Caco-2 (cell line): ENCODE measurements at places on chromosomes 4 and X.

DNA sequence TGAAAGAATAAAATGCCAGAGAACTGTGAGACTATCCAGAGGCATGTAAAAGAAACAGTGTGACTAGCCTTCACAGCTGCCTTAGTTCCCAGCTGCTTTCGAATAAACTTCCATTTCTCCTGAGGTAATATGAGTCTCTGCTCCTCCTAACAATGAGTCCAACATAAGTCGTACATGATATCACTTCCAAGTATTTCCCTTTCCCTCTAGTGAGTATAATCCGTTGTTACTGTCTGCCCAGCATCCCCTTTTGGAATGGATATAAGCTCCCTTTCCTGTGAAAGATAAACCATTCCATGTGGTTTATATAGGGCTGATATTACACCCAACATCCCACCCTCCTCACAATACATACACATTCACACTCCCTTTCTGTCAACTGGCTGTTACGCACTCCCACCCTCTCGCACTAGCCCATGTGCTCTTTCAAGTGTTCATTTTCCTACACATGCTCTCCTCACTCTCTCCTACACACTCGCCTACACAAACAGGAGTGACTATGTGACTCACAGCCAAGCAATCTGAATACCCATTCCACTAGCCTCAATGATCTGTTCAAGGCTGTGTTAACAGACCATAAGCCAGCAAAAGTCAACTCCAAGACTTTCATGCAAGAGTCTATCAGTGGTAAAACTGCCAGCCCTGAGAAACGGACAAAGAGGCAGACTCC is 5.0 kb downstream of the NAF1 start:
- H3K27me3 ChIP-seq: no peaks in the 10 kb centered on the region
- H3K4me1 ChIP-seq: no peaks in the 10 kb centered on the region
- H3K27ac ChIP-seq: peak overlapping the region; percentile 7
- no peak for DNase-seq
- no peaks in the 10 kb centered on the region for H3K36me3 ChIP-seq

DNA sequence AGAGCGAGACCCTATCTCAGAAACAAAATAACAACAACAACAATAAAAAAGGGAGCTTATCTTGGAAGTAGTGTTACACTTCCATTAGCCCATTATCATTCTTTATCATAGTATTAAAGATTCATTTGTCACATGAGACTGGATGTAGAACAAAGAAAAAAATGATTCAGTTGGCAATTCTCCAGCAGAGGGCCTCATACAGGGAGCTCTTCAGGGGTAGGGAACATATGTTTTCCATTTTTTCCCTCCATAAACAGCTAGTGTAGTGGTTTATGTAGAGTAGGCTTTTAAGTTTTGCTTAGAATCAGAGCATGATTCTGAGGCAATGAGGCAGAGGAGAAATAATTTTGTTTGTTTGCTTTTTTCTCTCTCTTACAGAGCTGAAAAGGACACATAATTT is 5.8 kb downstream of the CPE start:
- no peaks in the 10 kb centered on the region for H3K4me1 ChIP-seq
- H3K4me3 ChIP-seq: no peak overlapping the region
- H3K36me3 ChIP-seq: no peaks in the 10 kb centered on the region; the same call in 1 of the 2 replicates
- H3K27me3 ChIP-seq: no peaks in the 10 kb centered on the region
- no peak for DNase-seq
- H3K27ac ChIP-seq: no peak overlapping the region

- no peaks in the 10 kb centered on the region for H3K36me3 ChIP-seq
- H3K27me3 ChIP-seq: no peaks in the 10 kb centered on the region
- H3K4me1 ChIP-seq: no peaks in the 10 kb centered on the region
- no peak for DNase-seq
- H3K27ac ChIP-seq: no peak overlapping the region
Measured at GRCh38 chr4:146634825-146635224, 3.9 kb upstream of the POU4F2 start.

GRCh38 chr4:7981738-7982394 is 42.2 kb upstream of the AFAP1 start:
- no peaks in the 10 kb centered on the region for H3K27me3 ChIP-seq
- no peak overlapping the region for H3K27ac ChIP-seq
- no peak for DNase-seq

DNA sequence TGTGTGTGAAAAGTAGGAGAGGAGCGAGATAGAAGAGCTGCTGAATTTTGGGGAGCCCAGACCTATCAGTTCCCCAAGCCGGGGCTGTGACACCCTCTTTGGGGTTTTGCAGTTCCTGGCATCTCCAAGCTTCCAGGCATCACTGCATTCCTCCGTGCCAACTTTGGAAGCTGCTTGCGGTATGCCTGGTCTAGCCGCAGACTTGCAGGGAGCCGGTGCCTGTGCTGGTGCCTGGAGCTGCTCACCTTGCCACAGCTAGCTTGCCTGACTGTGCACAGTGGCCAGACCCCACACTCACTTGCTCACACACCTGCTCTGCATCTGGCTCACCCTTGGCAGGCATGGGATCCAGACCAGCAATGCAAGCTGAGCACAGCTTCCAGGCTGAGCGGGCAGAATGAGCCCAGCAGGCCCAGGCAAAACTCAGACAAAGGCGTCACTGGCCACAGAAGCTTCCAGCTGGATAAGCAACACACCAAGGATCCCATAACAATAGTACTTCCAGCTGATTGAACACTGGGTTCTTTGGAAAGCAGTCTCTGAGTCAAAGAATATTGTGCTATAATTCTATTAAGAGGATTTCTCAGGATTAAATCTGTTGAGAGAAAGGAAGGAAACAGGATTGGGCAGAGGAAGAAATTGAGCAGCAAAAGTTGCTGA is 390.9 kb downstream of the TEX13C start:
- H3K4me1 ChIP-seq: no peaks in the 10 kb centered on the region
- no peak overlapping the region for H3K4me3 ChIP-seq
- no peak overlapping the region for H3K27ac ChIP-seq
- H3K27me3 ChIP-seq: no peaks in the 10 kb centered on the region
- DNase-seq: no peak

DNA sequence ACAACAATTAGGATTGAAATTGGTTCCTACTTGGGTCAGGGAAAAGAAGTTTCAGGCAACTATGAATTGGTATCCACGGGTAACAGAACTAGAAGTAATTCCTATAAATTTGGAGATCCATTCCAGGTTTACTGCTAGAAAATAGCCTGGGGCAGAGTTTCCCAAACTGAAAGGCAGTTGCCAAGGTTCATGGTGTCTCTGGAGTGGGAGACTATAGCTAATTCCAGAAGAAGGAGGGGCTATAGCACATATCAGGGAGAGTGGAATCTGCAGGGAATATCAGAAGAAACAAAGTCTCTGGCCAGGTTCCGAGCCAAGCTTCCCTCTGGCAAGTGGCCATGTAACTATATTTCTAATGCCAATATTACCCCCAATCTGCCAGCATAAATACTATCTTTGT is 166.3 kb downstream of the GALNTL6 start:
- no peak for DNase-seq
- no peaks in the 10 kb centered on the region for H3K4me1 ChIP-seq
- H3K4me3 ChIP-seq: no peak overlapping the region
- H3K27ac ChIP-seq: no peak overlapping the region
- H3K36me3 ChIP-seq: no peaks in the 10 kb centered on the region

DNA sequence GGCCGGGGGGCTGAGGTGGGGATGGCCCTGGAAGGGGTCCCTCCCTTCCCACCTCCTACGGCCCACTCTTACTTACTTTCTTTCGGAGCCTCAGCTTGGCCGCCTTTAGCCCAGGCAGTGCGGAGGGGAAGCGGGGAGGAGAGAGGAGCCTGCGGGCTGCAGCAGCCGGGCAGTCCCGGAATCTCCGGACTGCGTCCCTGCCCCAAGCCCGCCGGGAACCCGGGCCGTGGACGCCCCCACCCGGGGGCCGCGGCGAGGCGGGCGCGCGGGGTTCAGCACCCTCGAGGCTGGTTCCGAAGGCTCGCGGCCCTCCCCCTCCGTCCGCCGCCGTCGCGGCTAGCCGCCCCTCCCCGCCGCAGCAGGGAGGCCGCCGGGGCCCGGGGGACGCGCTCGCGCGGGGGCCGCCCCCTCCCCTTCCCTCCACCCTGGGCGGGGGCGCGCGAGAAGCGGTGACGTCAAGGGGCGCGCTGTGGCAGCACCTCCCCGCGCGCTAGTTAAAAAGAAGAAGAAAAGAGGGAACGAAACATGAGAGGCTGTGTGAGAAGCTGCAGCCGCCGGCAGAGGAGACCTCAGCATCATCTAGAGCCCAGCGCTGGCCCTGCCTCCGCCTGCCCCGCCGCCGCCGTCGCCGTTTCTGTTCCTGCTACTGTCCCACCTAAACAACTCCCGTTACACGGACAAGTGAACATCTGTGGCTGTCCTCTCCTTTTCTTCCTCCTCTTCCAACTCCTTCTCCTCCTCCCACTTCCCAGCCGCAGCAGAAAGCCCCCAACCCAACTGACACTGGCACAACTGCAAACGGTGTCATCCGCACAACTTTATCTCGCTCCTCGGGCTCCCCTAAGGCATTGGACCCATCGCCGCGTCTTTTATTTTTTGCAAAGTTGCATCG is at the start of gene HHIP:
Gene HHIP (plus strand): TSS at position 526 of the 892 bp plus-strand sequence. CDS start 520 bp downstream, outside the sequence.
- peak; percentile 6 for DNase-seq
- no peaks in the 10 kb centered on the region for H3K36me3 ChIP-seq
- no peaks in the 10 kb centered on the region for H3K4me1 ChIP-seq
- no peak within 1 kb of the TSS for H3K27ac ChIP-seq
- H3K4me3 ChIP-seq: no peak within 1 kb of the TSS; the same call in 1 of the 2 replicates
- no peaks in the 10 kb centered on the region for H3K27me3 ChIP-seq

DNA sequence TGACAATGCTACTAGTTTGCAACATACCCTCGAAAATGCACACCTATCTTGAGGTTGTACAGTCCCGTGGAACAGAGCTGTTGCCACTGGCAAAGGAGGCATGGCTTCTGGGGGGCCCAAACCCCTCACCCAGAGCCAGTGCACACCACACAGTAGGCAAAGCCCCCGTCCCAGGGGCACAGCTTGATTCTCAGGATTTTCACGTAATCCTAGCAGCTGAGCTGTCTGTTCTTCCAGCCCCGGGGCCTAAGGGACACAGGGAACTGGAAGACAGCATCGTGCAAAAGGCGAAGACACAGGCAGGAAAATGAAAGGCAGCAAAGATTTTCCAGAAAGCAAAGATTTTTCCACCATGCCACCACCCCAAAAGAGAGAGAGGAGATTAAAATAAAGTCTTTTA is 77.2 kb downstream of the JAKMIP1 start:
- no peaks in the 10 kb centered on the region; the same call in 1 of the 2 replicates for H3K27me3 ChIP-seq
- H3K4me1 ChIP-seq: no peaks in the 10 kb centered on the region
- no peak for DNase-seq
- H3K36me3 ChIP-seq: no peaks in the 10 kb centered on the region
- H3K27ac ChIP-seq: no peak overlapping the region

DNA sequence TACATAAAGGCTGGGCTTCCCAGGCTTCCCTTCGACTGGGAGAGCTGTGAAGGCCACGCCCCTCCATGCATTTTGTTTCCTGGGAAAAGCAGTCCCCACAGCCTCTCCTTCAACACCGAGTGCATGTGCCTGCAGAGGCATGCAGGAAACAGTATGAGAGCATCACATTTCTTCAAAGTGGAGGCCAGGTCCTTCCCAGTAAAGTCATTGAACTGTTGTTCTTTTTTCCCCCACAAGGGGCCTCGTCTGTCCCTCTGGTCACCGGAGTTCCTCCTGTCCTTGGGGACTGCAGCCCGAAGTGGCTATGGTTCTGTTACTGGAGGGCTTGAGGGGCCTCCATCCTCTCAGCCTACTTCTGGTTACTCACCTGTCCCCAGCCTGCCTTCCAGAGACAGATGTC is 56.0 kb downstream of the RAI2 start:
- H3K4me1 ChIP-seq: no peaks in the 10 kb centered on the region
- H3K36me3 ChIP-seq: no peaks in the 10 kb centered on the region
- no peaks in the 10 kb centered on the region for H3K27me3 ChIP-seq
- no peak overlapping the region for H3K27ac ChIP-seq
- H3K4me3 ChIP-seq: no peak overlapping the region
- peak; percentile 4 for DNase-seq

- no peaks in the 10 kb centered on the region for H3K36me3 ChIP-seq
- no peaks in the 10 kb centered on the region for H3K27me3 ChIP-seq
- H3K4me1 ChIP-seq: peaks cover 13% of the 10 kb centered on the region
Measured at GRCh38 chrX:13661735-13662288, 8.9 kb downstream of the TCEANC start.

- H3K27me3 ChIP-seq: no peaks in the 10 kb centered on the region
- H3K4me3 ChIP-seq: peak within 1 kb of the TSS; percentile 42
- H3K4me1 ChIP-seq: 0 out of 2 replicates have a peak, but pooled peaks cover 4% of the 10 kb centered on the region
- peak within 1 kb of the TSS; percentile 45 for H3K27ac ChIP-seq
- H3K36me3 ChIP-seq: no peaks in the 10 kb centered on the region
- peak; percentile 43 for DNase-seq
Measured at GRCh38 chrX:84187533-84188319, at the start of gene RPS6KA6. TSS of gene RPS6KA6 (minus strand) at chrX:84188199. CDS start at chrX:84187899, 300 bp downstream.

DNA sequence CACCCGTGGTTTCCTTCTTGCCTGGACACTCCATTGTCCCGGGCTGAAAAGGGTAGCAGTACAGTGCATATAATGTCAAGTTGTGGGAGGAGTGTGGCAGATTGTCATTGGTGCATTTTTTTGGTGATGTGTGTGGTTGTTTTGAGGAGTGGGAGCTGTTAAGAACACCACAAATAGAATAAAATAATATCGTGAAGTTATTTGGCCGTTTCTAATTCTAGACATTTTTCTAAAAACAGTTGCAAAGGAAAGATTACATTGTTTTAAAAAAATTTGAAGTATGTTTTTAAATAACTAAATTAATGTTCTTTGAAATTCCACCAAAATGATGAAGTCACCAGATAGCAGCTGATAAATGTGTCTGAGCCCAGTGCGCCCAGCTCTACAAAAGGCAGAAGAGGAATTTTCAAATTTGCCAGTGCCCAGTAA is 1.3 kb downstream of the PKD2 start:
- no peaks in the 10 kb centered on the region for H3K4me1 ChIP-seq
- no peak overlapping the region for H3K27ac ChIP-seq
- no peak for DNase-seq
- H3K36me3 ChIP-seq: no peaks in the 10 kb centered on the region

GRCh38 chr4:59945277-59945676 is 1254.8 kb upstream of the ADGRL3 start:
- H3K4me1 ChIP-seq: no peaks in the 10 kb centered on the region
- H3K4me3 ChIP-seq: no peak overlapping the region
- no peaks in the 10 kb centered on the region for H3K36me3 ChIP-seq
- no peak overlapping the region for H3K27ac ChIP-seq
- H3K27me3 ChIP-seq: no peaks in the 10 kb centered on the region

DNA sequence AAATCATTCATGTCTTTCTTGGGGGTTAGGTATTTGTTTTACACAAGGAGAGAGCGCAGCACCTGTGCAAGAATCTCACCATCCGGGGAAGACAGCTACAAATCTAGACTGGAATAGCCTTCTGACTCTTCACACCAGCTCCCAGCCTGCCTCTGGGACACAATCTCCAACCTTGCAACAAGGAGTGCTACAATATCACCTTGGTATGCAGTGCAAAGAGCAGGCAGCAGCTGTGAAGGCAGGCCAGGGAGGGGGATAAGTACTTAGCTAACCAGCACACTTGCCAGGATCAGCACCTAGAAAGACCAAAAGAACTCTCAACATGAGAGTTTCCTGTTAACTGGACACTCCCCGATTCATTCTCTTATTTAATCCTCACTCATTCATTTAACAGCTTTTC is 235.3 kb downstream of the AR start:
- H3K36me3 ChIP-seq: no peaks in the 10 kb centered on the region
- H3K27ac ChIP-seq: no peak overlapping the region
- H3K4me3 ChIP-seq: no peak overlapping the region
- no peak for DNase-seq
- no peaks in the 10 kb centered on the region for H3K4me1 ChIP-seq

GRCh38 chrX:123884809-123885408 is 25.1 kb downstream of the XIAP start:
- H3K36me3 ChIP-seq: no peaks in the 10 kb centered on the region
- no peak overlapping the region for H3K27ac ChIP-seq
- no peak overlapping the region for H3K4me3 ChIP-seq

GRCh38 chrX:13309631-13310030 is 10.2 kb downstream of the ATXN3L start:
- no peak overlapping the region for H3K4me3 ChIP-seq
- H3K27ac ChIP-seq: no peak overlapping the region
- DNase-seq: no peak
- no peaks in the 10 kb centered on the region for H3K27me3 ChIP-seq
- no peaks in the 10 kb centered on the region for H3K36me3 ChIP-seq
